NCI-H2171 treated with DMSO at 0.1 percent for 48 hours (cell line): ENCODE measurements at places on chromosomes 5 and 9.
A peak's percentile ranks its signal among the peaks of the same experiment; 100 is the strongest.

DNA sequence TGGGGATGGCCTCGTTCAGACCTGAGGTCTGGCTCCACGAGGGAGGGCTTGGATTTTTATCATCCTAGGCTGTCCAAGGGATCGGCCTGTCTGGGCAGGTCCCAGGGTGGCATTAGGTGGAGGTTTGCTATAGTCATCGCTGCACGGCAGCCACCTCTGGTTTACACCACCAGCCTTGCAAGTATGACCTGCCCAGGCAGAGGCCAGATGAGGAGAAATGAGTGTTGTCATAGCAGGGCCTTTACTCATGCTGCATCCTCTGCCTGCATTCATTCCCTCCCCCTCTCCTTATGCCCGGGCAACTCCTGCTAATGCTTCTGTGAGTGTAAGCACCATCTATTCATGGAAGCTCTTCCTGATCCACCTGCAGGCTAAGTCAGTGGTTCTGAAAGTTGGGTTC lies 15.3 kb upstream of the NDST1 start:
- no peak for DNase-seq

DNA sequence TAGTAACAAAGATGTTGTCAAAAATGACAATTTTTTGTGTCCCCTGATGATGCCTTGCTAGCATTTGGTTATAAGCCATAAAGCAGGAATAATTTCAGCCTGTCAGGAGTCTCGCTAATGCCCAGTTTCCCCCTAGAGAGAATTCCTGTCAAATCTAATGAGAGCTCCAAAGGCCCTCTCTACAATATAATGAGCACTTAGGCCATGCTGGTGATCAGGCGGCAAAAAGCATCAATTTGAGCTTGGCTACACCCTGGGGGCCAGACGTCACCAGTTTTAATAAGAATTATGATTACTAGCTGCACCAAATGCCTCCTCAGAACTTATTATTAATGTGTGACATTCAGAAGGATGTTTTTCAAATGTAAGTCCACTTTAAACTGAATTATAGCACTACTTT lies 6.1 kb downstream of the TLE1 start:
- no peak for DNase-seq

GRCh38 chr5:135032695-135032998 lies 1.4 kb downstream of the PITX1 start:
- no peak for DNase-seq

- DNase-seq = no peak
Measured at GRCh38 chr9:123044586-123044985, 11.1 kb downstream of the GPR21 start.

DNA sequence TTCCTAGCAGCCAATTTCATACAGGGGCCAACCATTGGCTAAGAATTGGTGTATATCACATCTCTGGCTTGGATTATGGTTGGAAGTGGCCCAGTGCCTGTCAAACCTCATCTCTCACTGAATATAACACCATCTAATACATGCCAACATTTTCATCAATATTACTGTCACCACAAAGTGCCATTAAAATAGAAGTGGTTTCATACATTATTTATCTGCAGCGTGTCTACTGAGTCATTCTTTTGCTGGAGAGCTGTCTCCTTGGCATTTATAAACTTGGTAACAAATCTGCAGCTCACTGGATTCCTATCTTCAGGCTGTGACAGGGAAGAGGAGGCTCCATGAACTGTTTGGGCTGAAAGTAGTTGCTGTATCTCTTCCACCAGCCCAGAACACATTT lies 70.9 kb downstream of the PTTG1 start:
- DNase-seq = no peak

GRCh38 chr9:132479733-132480132 lies 69.7 kb downstream of the CFAP77 start:
- DNase-seq = no peak

DNA sequence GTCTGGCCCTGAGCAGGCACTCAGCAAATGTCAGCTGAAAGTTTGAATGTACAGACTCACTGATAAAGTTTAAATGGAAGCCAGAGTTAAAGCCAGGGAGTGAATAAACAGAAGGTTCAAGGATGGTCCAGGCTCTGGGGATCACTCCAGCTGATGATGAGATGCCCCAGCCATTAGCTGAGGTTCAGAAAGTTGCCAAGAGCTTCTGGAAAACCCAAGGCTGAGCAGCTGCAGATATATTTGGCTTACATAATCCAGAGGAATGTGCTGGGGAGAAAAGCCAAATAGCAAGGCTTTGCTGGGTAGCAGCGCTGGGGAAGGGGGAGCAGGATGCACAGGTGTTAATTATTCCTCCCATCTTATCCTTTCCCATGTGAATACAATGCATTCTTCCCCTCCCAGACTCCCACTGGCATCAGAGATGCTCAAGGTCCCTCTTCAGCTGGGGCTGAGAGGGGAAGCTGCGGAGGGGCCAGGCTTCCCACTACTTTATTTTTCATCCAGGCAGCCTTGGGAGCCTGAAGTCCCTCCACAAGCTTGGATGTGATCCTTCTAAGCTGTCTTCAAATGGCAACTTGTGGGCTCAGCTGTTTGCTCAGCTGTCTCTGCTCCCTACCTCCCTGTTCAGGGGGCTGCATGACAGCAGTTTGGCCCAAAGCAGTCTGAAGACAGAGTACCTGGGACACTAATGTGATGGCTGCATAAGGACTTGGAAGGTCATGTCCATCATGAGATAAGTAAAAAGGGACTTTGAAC lies 341.2 kb downstream of the TRIM32 start:
- no peak for DNase-seq

DNA sequence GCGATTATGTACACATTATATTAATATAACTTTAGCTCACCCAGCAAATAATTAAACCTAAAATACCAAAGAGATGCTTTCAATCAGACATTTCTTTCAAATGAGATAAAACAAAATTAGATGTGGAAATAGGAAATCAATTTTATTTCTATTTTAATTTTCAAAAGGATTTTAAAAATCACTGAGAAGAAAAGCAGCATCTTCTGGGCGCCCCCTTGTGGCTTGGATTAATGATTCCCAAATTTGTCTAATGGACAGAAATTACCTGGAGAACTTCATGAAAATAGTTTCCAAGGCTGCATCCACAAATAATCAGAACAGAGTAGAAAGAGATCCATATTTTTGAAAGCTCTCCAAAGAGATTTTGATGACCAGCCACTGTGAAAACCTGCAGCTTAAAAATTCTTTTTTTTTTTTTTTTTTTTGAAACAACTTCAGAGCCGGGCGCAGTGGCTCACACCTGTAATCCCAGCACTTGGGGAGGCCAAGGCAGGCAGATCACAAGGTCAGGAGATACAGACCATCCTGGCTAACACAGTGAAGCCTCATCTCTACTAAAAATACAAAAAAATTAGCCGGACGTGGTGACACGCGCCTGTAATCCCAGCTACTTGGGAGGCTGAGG lies 50.9 kb upstream of the CEMIP2 start:
- peak; percentile 11 for DNase-seq

GRCh38 chr9:70429899-70430298 lies 15.4 kb upstream of the KLF9 start:
- DNase-seq = no peak

- DNase-seq = peak; percentile 66
Measured at GRCh38 chr5:155839251-155840037, 487.5 kb upstream of the SGCD start.

- DNase-seq = no peak
Measured at GRCh38 chr9:133135146-133135745, 14.2 kb upstream of the RALGDS start.

DNA sequence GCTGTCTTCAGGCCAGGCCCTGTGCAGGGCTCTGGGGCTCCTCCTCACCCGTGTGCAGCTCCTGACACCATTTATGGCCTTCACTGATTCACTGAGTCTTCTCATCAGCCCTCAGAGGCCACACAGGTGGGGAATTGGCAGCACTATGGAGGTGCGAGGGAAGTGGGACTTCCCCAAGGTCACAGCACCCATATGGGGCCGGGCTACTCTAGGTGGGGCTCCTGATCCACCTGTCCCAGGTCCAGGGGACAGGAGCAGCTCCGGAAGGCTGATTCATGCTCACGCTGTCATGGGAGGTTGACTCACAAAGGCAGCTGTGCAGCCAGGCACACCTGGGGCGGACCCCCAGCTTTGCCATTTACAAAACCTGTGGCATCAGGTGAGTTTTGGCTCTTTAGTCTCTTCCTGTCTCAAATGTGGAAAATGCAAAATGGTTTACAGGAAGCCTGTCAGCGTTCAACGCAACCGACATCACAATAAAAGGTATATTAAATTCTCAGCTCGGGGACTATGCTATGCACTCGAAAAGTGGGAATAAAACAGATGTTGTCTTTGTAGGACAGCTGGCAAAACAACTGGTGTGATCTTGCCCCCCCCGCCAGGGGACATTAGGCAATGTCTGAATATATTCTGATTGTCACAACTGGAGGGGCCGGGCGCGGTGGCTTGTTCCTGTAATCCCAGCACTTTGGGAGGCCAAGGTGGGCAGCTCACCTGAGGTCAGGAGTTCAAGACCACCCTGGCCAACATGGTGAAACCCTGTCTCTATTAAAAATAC lies 15.0 kb downstream of the NAIF1 start:
- DNase-seq = peak; percentile 34

- DNase-seq = no peak
Measured at GRCh38 chr5:132466433-132467286, 23.9 kb downstream of the IRF1 start.

DNA sequence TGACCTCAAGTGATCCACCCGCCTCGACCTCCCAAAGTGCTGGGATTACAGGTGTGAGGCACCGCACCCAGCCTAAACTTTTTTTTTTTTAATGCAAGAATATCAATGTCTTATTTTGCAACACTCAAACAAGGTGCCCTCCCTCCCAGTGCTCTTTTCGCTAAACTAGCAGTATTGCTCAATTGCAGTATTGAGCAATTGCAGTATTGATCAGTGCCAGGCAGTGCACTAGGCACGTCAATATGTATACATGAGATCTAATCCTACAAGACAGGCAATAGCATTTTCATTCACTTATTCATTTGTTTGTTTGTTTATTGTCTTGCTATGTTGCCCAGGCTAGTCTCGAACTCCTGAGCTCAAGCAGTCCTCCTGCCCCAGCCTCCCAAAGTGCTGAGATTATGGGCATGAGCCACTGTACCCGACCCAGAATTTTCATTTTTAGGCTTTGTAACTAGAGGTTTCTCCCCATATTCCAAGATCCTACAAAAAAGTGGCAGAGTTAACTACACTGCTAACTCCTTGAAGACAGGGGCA lies 94.5 kb downstream of the TTLL11 start:
- no peak for DNase-seq

DNA sequence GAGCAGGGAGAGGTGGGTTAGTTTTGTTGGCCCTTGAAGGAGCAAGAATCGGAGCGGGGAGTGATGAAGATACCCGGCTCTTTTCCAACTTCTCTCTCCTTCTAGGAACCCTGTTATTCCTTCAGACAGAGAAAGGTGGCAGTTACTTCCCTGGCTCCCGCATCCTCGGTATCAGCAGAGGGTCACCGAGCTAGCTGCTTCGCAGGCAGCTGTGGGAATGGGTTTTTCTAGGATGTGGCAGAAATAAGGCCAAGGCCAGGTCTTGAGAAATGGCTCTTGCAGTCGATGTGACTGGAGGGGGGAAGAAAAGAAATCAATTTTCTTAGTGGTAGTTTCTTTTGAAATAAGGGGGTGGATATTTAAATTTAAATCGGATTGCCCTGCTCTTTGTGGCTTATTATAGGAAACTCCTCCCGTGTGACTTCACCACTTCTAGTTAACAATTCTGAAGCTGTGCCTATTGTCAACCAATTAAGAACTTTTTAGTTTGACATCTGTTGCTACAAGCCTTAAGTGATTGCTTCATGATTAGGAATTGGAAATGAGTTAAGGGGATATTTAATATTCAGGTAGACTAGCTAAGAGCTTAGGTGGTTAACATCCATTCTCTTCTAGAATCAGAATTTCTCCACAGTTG lies 1.4 kb downstream of the SAP30L start:
- no peak for DNase-seq

DNA sequence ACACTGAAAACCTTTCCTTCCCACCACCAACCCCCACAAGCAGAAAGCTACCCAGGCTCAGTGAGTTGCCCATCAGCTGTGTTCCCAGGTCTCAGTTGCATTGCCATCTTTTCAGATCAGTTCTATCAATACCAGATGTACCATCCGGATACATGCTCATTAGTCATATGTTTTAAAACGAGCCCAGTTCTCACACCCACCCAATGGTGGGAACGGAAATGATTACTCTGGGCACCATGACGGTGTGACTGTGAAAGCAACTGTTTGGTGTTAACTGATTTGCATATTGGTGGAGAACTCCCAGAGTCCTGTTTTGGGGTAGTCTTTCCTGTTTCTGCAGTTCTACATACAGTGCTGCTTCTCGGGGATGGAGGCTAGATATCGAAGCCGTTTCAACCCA lies 212.3 kb downstream of the TRIM36 start:
- DNase-seq = no peak

DNA sequence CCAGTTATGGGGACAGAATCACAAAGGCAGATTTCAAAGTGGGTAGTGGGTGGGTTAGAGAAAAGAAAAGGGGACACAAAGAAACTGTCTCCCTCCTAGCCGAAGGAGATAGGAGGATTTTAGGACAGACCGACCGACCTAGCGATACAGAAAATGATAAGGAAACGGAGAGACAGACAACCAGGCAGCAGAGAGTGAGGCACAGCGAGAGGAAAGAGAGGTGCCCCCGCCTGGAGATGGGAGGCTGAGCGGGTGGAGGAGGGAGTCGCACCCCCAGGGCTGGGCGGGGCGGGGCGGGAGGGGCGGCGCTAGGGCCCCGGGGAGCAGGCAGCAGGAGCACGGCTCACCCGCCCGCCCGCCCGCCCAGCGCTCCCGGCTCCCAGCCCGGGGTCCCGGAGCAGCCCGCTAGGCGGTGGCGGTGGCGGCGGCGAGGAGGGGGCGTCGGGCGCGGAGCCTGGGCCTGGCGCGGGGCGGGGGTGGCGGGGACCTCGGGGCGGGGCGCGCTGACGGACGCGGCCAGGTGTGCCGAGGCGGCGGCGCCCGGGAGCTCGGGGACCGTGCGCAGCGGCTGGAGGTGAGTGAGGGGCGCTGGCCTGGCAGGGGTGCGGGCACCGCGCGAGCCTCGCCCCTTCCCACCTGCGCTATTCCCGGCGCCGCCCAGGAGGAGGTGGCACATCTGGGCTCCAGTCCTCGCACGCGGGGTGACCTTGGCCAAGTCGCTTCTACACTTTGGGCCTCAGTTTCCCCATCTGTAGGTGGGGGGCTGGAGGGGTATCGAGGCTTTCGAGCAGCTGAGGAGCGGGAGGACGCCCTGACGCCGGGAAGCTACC lies 15.9 kb upstream of the SYNPO start:
- DNase-seq = no peak

GRCh38 chr5:148950471-148950863 lies 112.4 kb downstream of the SH3TC2 start:
- no peak for DNase-seq

DNA sequence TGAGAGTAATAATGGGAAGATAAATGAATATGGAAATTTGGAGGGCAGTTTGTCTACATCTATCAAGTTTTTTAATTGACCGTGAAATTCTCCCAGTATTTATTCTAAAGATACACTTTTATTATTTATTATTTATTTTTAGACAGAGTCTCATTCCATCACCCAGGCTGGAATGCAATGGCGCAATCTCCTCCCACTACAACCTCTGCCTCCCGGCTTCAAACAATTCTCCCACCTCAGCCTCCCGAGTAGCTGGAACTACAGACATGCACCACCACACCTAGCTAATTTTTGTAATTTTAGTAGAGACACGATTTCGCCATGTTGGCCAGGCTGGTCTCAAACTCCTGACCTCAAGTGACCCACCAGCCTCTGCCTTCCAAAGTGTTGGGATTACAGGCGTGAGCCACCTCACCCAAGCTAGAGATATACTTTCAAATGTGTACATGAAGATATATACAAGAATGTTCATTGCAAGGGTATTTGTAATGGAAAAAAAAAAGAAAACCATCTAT lies 97.7 kb upstream of the SLC12A2 start:
- DNase-seq = no peak
